ENCODE measurements at places on chromosomes 16 and 17.

DNA sequence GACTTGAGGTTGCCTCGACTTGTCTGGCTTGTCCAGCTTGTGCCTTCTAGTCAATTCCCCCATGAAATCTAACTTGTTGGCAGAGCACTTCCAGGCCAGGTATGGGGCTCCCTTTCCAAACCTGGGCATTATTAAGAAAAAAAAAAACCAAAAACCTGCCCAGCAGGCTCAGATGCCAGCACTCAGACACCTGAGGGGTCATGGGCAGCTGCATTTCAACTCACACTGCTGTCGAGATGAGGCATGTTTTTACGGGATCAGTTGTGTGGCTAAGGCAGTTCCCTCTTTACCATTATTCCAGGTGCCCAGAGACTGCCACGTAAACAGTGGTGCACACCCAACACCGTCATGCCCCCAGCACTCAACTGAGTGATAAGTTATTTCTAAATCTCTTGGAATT, 17.8 kb downstream of the TMEM11 start:
- DNase-seq: no peak

DNA sequence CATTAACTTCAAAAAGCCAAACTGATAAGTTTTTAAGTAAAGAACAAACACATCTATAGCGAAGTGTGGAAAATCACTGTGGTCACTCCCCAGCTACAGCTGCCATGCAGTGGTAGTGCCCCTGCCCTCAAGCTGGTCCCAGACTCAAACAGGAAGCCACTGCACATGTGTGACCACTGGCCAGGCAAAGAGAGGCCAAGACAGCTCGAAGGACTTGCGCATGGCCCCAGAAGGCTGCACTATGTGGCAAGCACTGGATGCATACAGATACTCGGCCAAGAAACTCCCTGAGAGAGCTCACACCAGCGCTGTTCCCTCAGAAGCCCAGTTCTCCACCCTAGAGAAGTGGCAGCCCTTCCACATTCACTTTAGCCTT, 82.4 kb downstream of the ANKRD11 start:
- DNase-seq: no peak

DNA sequence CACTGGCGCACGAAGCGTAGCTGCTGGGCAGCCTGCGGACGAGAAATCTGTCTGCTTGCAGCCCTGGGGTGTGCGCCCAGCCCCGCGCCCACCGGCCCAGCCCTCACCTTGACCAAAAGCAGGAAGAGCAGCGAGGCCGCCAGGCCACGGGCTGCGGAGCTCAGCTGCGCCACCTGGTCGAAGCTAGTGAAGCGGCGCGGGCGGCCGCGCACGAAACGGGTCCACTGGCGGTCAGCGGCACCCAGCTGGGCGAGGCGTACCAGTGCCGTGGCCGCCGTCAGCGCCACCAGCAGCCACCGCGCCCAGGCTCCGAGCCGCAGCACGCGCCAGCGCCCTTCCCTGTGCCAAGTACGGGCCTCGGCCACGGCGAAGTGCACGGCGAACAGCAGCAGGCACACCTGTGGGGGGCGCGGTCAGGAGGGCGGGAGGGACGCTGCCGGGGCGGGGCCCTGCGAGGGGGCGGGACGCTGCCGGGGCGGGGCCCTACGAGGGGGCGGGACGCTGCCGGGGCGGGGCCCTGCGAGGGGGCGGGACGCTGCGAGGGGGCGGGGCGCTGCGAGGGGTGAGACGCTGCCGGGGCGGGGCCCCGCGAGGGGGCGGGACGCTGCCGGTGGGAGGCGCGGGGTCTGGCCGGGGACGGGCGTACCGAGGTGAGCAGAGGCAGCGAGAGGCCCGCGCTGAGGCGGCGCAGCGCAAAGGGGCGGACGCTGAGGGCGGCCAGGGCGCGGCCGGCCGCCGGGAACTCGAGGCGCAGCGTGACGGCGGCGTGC, 43.2 kb downstream of the TSC2 start:
- no peak for DNase-seq

GRCh38 chr16:19879241-19879792, 5.3 kb downstream of the GPRC5B start:
- DNase-seq: no peak

GRCh38 chr16:55204069-55204468, 119.9 kb upstream of the IRX6 start:
- DNase-seq: no peak

GRCh38 chr16:17885659-17886207, 415.0 kb upstream of the XYLT1 start:
- DNase-seq: no peak

DNA sequence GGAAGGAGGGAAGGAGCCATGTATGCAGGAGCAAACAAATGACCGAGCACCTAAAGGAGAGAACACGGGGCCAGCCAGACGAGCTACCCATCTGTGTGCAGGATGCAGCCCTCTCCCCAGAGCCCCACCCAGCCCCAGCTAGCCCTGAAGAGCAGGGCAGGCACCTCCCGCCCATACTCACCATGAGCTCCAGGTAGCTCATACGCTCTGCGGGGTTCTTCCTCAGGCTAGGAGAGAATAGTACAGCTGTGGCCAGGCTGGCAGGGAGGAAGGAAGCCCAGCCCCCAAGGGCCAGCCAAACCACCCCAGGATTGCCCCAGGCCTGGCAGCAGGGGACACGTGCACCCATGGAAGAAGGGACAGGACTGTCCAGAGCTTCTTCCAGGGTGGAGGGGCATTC, 81.9 kb downstream of the KCNJ18 start:
- DNase-seq: no peak

DNA sequence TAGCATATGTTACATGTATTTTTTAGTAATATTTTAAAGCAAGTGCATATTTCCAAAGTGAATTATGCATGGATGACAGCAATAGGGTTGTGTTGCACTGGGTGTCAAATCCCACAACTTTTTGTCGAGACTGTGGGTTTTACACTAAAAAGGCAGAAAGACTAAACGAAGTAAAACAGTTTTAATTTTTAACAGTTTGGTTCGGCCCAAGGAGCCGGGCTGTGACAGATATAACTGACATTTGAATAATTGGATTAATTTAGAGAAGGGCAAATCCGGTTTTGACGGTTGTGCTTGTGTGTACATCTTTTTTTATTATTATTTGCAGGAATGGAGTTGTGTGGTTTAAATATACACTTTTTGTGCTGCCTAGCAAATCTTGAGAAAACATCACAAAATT, 263.6 kb downstream of the FTO start:
- no peak for DNase-seq

DNA sequence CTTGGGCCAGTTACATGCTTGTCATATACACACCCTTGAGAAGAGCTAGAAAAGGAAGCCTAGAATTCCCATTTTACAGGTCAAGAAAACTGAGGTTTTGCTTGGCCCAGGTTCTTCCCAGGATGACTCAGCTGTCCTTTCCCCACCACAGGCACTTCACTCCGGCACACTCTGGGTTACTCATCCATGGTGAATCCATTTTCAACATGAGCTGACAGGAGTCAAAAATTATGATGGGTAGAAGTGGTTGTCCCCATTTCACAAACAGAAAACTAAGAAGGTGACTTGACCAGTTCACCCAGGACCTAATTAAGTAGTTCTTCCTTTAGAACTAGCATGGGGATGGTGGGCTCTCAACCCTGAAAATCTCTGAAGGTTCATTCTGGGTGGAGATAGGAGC, 67.2 kb downstream of the USP22 start:
- DNase-seq: no peak

DNA sequence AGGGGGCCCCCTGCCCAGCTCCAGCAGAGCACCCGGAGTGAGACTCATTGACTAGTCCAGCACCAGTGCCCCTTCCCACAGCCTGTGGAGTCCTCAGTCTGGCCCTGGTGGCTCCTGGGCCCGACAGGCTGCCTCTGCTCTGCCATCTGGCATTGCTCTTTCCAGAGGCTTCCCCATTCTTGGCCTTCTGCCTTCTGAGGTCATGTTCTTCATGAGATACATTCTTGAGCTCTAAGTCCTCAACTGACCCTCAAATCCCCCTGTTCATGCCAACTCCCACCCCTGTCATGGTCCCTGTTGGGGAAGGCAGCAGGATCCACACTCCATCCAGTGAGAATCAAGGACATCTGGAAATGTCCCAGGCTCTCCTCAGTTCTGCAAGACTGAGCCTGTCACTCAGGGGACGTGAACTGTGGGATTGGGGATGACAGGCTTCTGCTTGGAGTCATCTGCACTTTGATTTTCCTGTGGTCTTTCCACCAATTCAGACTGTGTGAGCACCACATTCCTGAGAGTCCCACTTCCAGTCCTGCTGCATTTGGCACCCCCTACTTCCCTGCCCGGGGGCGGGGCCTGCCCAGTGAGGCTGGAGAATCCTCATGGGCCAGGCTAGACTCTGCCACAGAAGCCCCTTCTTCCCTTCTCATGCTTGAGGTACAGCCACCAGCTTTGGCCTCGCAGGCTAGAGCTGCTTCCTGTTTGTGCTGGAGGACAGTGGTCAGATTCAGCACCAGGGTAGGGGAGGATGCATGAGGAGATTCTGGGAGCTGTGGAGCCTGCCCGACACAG, 2.7 kb downstream of the TRPV2 start:
- DNase-seq: no peak

- no peak for DNase-seq
Measured at GRCh38 chr17:27326051-27326450, 32.1 kb downstream of the WSB1 start.
